KBM-7 (cell line): ENCODE measurements at places on chromosomes 11 and 22.

- no peak for DNase-seq
These were observed 941.0 kb upstream of the CHORDC1 start for GRCh38 chr11:91163619-91164451.

DNA sequence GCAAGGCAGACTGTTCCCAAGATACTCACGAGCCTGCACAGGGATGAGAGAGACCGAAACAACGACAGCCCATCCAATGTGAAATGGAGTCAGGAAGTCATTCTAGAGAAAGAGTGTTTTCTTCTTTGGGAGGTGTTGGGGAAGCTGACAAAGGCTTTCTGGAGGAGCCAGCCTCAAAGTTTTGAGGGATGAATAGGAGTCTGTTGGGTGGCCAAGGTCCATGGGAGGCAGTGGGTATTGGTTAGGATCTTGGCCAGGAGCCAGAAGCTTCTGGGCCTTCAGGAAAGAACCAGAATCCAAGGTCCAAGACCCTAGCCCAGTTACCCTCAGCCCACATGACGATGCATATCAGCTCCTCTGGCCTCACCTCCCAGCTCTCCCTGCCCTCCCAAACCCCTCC, 59.9 kb upstream of the SHISAL1 start:
- no peak for DNase-seq

DNA sequence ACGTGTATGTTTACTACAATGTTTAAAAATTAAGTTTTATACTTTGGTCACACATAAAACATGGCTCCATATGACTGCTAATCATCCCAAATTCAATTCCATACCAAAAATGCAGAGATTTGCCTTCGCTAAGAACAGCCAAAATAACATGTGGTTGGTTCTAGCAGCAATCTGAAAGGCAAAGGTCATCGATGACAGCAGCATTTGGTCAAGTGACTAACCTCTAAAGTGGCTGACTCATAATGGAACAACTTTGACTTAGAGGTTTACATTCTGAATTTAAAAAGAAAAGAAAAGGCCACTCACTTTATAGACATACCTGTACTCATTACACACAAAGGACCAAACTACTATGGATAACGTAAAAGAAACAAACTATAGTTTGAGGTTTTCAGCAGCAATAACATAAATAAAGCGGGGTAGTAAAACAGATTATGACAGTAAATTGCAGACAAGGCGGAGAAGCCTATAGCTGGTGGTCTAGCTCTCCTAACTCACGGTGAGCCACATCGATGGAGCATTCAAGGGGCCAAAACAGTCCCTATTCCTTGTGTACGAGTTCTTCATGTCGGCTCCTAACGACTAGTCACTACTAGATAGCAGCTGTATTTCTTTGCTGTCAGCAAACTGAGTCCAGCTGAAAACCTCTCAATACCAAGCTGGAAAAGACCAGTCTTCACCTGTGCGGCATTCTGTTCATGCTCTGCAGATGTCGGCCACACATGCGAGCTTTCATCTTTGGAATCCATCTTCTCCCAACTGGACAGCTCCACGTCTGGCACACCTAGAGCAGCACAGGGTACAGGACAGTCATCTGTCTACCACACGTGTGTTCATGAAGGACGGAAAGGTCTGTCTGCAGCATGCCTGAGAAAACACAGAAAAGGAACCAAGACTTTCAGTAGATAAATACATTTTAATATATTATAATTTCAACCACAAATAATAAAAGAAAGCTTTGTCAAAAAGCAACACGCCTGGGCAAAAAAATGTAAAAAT, 42.1 kb downstream of the PRDM10 start:
- DNase-seq, result no peak

- no peak for DNase-seq
These were observed 627.6 kb downstream of the NTM start for GRCh38 chr11:131998020-131998419.

DNA sequence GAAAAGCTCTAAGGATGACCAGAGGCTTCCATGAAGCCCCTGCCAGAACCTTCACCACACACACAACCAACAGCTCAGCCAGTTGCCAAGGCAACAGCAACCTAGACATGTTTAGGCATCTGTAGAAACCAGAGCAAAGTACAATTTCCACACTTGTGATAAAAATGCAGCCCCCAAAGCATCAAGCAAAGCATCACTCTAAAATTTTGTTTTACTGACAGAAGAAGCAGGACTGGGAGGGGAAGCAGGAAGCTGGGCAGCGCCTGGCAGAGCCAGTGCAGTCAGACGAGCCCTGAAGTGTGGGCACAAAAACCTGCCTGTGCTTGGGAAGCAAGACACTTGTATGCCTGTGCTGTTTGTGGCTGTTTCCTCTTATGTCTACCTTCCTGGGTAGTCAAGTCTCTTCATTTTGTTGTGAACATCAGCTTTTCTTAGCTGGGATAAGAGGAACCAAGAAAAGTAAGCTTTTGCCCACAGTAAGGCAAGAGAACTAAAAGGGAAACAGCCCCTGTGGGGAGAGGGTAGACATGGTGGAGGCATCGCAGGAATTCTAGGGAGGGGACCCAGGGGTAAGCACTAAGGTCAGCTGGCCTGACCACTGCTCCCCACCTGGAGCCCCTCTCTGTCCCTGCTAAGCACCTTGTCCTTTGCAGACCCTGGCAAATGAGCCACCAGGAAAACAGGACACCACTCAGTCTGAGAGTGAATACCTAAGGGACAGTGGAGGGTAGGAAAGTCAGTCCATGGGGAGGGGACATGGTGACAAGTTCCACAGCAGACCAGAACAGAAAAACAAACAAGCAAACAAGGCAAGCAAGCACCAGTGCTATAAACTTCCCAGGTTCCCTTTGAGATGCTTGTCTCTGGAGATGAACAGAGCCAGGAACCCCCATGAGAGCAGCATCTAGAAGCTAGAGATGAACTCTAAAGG, 13.4 kb downstream of the PACSIN2 start:
- DNase-seq, result peak; percentile 55
